Activated CD4-positive, CD25-positive, alpha-beta regulatory T cell treated with anti-CD3 and anti-CD28 coated beads, Interleukin-2, amount 50 U/mL, for 72 hours (primary cell): ENCODE measurements at places on chromosomes 2 and 18.

DNA sequence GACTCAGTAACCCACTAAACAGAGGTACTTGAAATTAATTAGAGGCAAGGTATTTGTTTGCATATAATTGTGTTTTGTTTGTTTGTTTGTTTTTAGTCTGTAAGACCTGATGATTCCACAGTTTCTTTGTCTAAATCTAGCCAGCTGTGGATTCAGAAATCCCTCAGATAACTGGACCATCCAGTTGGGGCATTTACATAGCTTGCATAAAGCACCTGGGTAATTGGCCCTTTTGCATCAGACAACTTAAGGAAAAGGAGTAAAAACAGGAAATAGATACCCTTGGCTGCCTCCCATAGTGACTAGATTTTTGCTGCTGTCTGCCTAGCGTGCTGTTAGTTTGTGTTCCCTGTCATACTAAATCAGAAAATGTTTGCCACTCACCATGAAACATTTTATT is 46.6 kb upstream of the XIRP2 start:
- no peak for DNase-seq

- DNase-seq, result peak; percentile 83
Observed at GRCh38 chr2:42132966-42133641, 36.0 kb upstream of the EML4 start.

DNA sequence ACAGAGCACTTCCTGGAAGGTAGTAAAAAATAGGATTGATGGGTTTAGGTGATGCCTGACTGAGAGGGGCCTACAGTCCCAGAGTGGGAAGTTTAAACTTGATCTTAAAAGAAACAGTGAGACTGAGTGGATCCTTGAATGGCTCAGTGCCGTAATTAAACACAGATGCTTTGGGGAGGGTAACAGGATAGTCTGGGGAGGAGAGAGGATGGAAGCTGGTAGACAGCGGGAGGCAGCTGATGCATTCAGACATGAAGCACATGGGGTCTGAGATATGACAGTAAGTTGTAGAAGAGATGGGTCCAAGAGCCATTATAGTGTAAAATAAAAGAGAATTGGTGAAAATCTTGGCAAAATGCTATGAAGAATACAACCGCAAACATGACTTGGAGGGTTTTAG is 54.4 kb downstream of the AOX1 start:
- no peak for DNase-seq

- DNase-seq, result no peak
Observed at GRCh38 chr18:55300421-55300935, 287.5 kb downstream of the TCF4 start.

GRCh38 chr2:45874344-45874743 is 222.9 kb downstream of the PRKCE start:
- no peak for DNase-seq
